ENCODE measurements at places on chromosomes 3 and 15.

DNA sequence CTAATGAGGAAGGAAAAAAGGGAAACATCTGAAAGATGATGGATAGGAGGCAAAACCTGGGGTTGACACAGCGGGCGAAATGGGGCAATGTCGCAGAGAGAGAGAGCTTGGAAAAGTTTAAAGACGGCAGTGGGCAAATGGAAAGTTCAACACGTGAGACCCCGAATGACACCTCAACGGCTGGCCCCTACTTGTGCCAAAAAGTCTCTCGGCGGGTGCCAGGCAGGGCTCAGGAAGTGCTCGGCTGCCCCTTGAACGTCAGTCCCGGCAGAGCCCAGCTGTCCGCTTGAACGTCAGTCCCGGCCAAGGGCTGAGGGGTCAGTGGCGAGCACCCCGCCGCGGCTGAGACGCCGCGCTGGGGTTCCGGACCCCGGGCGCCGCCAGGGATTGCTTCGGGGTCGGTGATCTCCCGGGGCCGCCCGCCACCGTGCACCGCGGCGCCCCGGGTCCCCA lies 658 bp downstream of the EOGT start:
- DNase-seq: no peak

DNA sequence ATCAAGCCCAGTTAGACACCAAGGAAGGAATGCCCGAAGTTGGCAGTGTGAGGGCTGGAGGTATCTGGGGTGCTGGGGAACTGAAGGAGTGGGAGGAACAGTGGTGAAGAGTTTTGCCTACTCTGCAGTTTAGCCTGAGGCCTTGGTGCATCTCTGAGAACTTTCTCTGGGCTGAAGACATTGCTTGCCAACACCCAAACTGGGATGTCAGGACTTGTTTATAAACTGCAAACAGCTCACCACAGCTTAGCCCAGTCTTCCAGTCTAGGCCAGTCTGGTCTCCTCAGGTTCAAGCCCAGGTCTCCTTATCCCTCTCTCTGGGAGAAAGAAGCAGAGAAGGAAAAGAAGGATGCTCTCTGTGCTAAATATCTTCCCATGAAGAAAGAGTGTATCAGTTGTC lies 68.0 kb upstream of the BOC start:
- no peak for DNase-seq

GRCh38 chr3:177144922-177145321 lies 52.4 kb downstream of the TBL1XR1 start:
- DNase-seq: no peak

- no peak for DNase-seq
These were observed 81.5 kb upstream of the KCNMB2 start for GRCh38 chr3:178454726-178455125.

- no peak for DNase-seq
These were observed 2.2 kb upstream of the CCR5 start for GRCh38 chr3:46368569-46368968.

DNA sequence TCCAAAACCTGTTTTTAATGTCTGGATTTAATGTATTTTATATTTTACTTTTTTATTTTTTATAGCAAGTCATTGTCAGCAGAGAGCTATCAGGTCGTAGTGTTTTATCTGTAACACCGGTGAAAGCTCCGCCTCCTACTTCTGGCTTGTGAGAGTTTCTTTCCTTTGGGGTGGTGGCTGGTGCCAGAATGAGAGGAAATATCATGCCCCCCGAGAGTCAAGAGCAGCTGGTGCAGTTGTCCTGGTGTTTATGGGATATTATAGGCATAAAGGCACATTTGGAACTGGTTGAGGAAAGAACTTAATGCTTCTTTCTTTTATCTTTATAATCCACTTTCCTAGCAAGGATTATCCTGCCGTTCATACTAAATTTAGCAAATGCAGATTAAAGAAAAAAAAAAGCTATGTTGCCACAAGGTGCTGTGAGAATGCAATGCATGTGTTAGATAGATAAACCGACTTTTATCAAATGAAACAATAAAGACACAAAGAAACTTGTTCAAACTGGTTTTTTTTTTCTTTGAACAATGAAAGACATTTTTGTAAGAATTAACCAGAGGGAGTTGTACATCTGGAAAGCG lies 260.1 kb upstream of the PLSCR5 start:
- DNase-seq: no peak

- DNase-seq: no peak
These were observed 528.1 kb upstream of the MCTP2 start for GRCh38 chr15:93703092-93703739.

DNA sequence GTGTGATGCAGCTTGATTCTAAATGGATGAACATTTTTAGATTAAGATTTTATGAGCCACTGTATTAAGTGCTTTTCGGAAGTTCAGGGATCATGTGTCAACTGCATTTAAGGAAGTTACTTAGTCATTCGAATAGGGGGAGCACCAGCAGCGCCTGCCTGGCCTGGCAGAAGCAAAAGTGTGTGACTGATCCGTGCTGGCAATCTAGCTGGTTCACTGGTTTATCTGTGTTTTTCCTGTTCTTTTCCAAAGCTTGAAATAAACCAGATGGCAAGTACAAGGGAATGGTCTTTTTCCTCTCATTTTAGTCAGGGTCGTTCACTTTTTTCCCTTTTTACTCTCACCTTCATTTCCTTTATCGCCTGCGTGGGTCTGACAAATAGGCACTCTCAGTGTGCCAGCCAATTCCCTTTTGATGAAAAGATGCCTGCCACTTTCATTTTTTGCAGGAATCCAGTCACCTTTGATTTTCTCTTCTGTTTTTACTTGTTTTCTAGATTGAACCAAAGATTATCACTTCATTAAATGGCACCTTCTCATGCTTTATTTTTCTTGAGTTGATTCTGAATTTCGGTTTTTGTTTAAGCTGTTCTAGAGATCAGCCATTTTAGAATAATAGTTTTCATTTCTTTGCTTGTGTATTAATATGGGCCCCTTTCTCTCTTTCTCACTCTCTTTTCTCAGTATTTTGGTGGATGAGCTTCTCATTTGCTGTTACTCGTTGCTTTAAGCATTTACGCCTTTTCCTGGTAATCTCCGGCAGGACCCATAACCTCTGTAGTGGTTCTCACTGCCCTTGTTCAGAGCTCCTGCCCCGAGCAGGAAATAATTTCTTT lies 2.8 kb downstream of the ABHD2 start:
- DNase-seq: no peak

GRCh38 chr15:76147906-76148570 lies 88.3 kb downstream of the TMEM266 start:
- DNase-seq: peak; percentile 63

DNA sequence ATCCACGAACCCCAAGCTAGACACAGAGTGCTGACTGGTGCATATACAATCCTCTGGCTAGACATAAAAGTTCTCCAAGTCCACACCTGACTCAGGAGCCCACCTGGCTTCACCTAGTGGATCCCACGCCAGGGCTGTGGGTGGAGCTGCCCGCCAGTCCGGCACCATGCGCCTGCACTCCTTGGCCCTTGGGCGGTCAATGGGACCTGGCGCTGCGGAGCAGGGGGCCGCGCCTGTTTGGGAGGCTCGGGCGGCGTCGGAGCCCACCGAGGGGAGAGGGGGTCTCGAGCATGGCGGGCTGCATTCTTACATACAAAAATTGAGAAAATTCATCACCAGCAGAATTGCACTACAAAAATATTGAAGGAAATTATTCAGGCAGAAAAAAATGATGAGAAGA lies 120.7 kb upstream of the FAN1 start:
- DNase-seq: no peak

DNA sequence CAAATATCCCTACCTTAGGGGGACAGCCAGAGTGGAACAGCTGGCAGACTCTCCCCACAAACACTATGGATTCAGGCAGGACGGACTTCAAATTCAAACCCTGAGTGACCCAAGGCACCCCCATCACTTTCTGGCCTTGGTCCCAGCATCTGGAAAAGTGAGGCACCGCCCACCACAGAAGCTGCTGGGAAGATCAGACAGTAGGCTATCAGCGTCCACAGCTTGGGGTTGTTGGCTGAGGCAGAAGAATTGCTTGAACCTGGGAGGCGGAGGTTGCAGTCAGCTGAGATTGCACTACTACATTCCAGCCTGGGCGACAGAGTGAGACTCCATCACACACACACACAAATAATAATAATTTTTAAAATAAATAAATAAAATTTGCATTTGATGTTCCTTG lies 8.5 kb downstream of the PFKFB4 start:
- DNase-seq: no peak

DNA sequence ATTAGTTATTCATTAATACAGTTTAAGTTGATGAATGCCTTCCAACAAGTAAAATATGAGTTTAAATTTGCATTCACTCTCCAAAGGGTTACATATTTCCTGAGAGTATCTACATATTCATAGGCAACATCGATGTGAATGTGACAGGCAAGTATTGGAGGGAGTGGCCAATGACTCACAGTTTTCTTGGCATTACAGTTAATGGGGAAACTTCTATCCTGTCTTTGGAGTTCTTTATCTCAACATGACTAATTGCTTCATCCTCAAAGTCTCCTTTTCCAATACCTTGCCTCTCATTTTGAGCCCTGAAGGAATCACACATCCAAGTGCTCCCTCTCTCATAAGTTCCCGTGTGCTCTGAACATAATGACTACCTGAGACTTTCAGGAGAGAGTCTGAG lies 439.7 kb upstream of the FRG2C start:
- no peak for DNase-seq

GRCh38 chr3:135784557-135784956 lies 181.0 kb upstream of the PPP2R3A start:
- no peak for DNase-seq

GRCh38 chr15:49137861-49138260 lies 17.5 kb downstream of the COPS2 start:
- DNase-seq: no peak

All from stimulated activated CD4-positive, alpha-beta T cell treated with anti-CD3 and anti-CD28 coated beads, TNF-alpha, amount 100 ng/mL, for 48 hours (primary cell).